ENCODE measurements at places on chromosomes 11 and 22.

- no peak for DNase-seq
Measured at GRCh38 chr22:22536515-22536914, 16.4 kb upstream of the ZNF280A start.

DNA sequence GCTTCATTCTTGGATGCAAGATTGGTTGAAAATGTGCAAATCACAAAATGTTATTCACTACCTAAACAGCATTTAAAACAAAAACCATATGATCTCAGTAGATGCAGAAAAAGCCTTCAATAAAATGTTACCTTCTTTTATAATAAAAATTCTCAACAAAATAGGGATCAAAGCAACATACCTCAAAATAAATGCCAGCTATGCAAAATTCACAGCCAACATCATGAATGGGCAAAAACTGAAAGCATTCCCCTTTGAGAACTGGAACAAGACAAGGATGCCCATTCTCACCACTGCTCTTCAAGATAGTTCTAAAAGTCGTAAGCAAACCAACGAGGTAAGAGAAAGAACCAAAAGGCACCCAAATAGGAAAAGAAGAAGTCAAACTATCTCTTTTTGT lies 2.0 kb downstream of the OR5AK2 start:
- no peak for DNase-seq

DNA sequence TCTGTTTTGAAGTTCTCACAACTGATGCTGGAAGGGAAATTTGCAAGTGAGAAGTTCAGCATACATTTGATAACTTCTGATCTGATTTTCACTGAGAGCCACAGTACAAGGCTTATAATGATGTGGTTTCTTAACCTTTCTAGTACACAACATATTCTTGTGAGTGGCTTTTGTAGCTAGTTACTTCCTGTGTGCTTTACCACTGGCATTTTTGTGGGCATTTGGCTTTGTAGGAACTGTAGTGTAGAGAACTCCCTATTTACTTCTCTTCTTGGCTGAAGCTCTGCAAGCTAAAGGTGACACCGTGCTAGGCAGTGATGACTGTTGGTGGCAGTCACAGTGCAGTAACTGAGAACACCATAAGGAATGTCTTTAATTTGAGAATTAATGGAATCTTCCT lies 14.9 kb downstream of the USP47 start:
- no peak for DNase-seq

GRCh38 chr11:105553025-105553424 lies 56.8 kb upstream of the GRIA4 start:
- DNase-seq, result no peak

DNA sequence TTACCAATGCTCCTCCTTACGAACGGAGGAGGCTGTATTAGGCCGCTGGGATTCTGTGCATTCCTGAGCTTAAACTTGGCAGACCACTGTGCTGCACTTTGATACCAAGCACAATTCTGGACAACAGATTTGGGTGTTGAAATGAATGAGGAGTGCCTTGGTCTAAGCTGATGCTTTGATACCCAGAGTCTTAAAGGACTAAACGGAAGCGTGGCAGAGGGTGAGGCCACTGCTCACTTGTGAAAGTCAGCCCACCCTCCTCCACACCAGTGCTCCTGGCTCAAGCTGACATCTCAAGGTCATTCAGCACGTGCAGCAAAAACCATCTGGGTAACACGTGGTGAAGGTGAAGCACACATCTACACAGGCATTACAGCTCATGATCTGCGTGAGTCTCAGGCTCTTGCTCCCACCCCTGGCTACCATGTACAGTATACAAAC lies 85.9 kb downstream of the MICAL3 start:
- no peak for DNase-seq

DNA sequence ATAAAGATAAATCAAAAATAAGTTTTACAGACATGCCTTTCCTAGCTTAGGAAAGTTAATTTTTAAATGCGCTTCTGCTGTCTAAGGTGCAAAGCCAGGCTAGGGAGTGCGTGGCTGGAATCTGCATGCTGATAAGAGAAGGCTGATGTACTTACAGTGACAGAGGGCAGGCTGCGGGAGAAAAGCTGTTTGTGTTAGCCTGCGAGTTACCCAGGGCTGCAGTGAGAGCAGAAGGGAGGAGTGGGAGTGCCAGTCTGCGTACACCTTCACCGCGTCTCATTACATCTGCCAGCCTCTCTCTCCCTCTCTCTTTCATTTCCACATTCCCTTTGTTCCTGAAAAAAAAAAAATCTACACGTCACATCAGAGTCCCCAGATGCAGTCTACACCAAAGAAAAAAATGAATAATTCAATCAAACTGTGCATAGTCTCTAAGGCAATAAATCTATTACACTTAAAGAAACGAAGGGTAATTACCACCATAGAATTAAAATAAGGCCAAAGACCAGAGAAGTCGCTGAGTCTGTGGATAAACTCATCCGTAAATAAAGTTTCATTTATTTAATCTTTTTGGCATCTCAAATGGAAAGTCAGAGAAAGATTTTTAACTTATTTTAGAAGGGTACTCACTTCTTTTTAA lies 126.4 kb upstream of the C11orf58 start:
- DNase-seq, result no peak

- DNase-seq, result peak; percentile 25
Measured at GRCh38 chr11:911031-911889, 650 bp upstream of the CHID1 start.

DNA sequence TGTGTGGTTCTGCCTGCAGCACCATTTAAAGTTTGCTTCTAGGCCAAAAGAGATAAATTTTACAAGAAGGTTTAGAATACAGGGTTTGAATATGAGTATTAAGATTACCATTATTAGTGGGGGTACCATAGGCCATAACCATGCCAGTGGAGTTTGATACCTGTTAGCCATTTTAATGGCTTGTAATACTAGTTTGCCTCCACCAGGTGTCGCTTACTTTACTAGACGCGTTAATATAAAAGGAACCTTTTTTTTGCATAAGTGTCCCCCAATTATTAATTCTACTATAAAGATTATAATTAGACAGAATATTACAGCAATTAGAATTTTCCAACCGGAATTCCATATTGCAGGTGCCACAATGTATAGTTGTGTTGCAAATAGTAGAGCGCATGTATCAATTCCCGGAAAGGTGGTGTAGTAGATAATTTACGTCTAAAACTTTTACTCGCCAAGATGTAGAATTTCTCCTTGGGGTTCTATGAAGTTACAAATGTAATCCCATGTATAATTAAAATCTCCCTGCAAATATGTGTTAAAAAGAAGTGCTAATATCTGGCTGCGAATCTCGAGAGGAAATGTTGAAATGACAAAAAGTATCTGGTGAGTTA lies 16.1 kb downstream of the MS4A6E start:
- no peak for DNase-seq

DNA sequence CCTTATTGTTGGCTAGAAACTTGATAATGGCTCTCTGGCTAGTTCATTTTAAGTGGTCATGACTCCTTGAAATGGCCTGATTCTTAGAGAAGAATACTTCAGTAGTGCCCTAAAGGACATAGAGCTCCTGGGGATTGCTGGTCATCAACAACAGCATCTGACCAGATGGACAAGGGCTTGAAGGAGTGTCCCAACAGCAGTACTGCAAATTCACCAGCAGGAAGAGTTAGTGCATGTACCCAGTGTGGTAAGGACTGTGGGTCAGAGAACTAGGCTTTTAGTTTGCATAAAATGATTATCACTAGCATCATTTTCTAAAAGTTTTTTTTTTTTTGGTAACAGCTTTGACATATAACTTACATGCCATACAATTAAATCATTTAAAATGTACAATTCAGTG lies 39.5 kb upstream of the CUL5 start:
- no peak for DNase-seq

- no peak for DNase-seq
Measured at GRCh38 chr11:55949330-55949729, 13.1 kb upstream of the OR5I1 start.

- no peak for DNase-seq
Measured at GRCh38 chr11:22454461-22455090, 116.4 kb downstream of the SLC17A6 start.

- no peak for DNase-seq
Measured at GRCh38 chr22:44086271-44087088, 62.4 kb downstream of the PARVB start.

GRCh38 chr11:64318766-64319761 lies 1.1 kb downstream of the PRDX5 start:
- no peak for DNase-seq

GRCh38 chr11:17077240-17077519 lies 287 bp downstream of the RPS13 start:
- DNase-seq, result no peak

- no peak for DNase-seq
Measured at GRCh38 chr22:36334081-36334820, 53.5 kb downstream of the MYH9 start.

- DNase-seq, result no peak
Measured at GRCh38 chr11:114274637-114275036, 21.6 kb upstream of the NNMT start.

GRCh38 chr11:80515097-80515496 lies 1074.3 kb upstream of the TENM4 start:
- DNase-seq, result no peak

DNA sequence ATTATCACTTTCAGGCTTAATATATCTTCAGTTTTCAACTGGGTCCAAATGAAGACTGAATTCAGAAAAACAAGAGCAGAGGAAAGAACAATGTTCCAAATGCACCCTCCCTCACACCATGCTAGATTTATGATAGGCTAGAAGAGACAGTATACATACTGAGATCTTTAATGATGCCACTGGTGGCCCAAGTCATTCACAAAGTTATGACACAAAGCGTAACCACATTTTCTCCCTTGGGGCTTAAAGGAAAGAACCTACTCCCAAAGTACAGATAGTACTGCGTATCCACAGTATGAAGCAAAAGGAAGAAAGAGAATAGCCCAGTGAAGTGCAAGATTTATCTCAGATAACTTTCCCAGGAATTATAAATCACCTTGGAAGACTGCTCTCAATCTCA lies 10.9 kb upstream of the SOX6 start:
- DNase-seq, result no peak

DNA sequence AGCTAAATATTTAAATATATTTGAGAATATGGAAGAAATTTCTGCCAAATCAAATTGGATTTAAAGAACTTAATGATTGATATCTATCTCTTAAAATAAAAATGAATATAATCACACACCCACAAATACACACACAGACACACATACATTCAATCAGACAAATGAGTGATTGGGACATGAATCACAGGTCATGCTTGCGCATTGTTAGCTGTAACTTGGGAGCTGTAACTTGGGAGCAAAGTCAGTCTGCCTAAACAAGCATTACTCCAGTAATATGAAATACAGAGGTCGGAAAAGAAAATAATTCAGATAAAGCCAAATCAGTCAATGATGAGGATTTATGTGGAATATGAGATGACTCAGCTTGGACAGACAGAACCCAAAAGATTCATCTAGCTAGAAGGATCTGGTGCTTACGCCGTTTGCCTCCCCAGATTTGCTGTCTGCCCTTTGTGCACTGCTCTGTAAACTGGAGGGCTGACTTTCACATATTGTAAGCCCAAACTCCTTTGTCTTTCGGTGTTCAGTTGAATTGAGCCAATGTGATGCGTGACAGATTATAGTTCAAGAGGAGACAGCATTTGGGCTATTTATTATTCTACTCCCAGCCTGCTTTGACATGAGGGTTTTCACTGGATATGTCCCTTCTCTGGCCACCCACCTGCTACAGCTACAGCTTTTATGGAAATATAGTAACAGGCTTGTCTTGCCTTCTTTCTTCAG lies 1.6 kb downstream of the OR56B1 start:
- no peak for DNase-seq

DNA sequence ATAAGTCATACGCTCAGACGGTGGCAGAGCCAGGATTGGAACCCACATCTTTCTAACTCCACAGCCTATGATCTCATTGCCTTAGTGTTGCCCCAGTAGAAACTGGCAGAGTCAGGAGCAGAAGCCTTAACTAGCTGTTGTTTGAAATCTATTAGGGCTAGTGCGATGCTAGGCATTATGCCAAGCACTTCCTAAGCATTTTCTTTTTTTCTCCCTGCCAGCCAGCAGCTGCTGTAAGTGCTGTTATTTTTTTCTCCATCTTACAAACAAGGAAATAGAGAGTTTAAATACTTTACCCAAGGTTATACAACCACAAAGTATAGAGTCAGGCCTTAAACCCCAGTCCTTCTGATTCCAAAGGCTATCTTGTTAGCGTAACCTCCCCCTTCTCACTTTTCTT lies 161.0 kb upstream of the SORL1-AS1 start:
- DNase-seq, result no peak

- no peak for DNase-seq
Measured at GRCh38 chr11:73579641-73580434, 18.1 kb downstream of the FAM168A start.

- no peak for DNase-seq
Measured at GRCh38 chr22:31211482-31211861, 626 bp upstream of the LIMK2 start.

GRCh38 chr11:19201737-19202605 lies at the start of gene CSRP3:
TSS of gene CSRP3 (minus strand) at chr11:19201983. CDS start at chr11:19192448, 9,535 bp downstream.
- DNase-seq, result no peak

- no peak for DNase-seq
Measured at GRCh38 chr11:79807506-79807905, 366.7 kb upstream of the TENM4 start.

- DNase-seq, result no peak
Measured at GRCh38 chr22:31881200-31881599, 63.1 kb upstream of the YWHAH start.

GRCh38 chr11:112665291-112665690 lies 295.9 kb upstream of the NCAM1 start:
- DNase-seq, result no peak

- no peak for DNase-seq
Measured at GRCh38 chr11:114479331-114479730, 40.1 kb downstream of the REXO2 start.

- no peak for DNase-seq
Measured at GRCh38 chr11:75779960-75780359, 11.4 kb downstream of the DGAT2 start.

DNA sequence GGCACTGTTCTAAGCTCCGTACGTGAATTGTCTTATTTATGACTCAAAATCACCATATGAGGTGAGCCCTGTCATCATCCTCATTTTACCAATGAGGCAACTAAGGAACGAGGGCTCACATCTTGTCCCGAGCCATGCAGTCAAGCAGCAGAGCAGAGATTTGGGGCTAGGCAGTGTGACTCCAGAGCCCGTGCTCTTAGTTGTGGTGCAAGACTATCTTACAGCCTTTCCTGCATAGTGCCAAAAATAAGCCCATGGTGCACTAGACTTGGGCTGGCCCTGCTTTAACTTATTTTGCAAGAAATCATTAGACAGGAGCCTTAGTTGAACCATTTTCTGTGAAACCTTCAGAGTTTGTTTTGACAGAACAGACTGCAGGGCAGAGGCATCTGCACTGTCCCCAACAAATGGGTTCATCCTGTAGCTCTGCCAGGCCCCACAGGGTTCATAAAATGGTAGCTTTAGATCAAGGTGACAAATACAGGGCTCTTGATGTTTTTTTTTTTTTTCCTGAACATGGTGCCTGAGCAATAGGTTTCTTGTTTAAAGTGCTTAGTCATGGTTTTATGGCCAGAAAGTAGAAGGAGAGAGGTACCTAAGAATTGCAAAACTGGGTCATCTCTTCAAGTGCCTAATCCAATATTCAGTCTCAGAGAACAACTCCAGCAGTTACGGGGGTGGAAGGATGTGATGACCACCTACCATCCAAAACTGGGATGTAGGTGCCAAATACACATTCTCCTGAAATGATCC lies 56.6 kb downstream of the BMAL1 start:
- no peak for DNase-seq

- no peak for DNase-seq
Measured at GRCh38 chr11:31805037-31805628, 6.0 kb downstream of the PAX6 start.

GRCh38 chr11:32847511-32847910 lies 17.8 kb downstream of the PRRG4 start:
- no peak for DNase-seq
